ENCODE measurements at places on chromosomes 2 and 18.

GRCh38 chr18:7079231-7079630 lies 38.4 kb downstream of the LAMA1 start:
- DNase-seq: no peak

GRCh38 chr2:191749181-191749540 lies 71.2 kb downstream of the NABP1 start:
- no peak for DNase-seq

DNA sequence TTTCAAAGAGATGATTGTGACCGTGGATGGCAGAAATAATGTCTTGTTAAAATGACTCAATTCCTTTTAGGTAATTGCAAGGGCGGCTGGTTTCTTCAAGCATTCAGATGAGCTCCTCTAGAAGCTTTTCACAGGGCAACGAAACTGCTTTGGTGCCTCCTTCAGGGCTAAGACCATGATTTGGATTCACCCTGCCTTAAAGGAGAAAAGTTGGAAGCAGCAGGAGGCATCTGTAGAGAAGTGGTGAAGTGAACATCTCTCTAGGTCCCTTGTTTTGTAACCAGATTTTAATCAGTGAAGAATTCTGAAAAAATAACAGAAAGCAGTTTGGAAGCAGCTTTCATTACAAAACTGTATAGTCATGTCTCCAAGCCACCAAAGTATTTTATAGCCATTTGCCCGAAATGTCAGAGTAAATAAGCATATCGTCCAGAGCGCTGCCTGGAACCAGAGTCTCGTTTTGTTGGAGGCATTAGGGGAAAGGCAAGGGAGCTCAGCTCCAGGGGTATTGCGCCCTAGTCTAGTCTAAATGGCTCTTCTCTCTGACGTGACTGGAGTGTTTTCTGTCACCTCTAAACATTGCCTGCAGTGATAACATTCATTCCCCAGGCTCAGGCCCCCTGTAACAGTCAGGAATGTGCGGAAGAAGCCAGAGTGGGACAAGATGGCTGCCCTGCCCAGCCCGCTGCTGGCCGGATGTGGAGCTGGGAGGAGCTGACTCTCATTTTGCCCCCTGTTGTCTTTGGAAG lies 57.8 kb upstream of the ITGB6 start:
- DNase-seq: no peak

DNA sequence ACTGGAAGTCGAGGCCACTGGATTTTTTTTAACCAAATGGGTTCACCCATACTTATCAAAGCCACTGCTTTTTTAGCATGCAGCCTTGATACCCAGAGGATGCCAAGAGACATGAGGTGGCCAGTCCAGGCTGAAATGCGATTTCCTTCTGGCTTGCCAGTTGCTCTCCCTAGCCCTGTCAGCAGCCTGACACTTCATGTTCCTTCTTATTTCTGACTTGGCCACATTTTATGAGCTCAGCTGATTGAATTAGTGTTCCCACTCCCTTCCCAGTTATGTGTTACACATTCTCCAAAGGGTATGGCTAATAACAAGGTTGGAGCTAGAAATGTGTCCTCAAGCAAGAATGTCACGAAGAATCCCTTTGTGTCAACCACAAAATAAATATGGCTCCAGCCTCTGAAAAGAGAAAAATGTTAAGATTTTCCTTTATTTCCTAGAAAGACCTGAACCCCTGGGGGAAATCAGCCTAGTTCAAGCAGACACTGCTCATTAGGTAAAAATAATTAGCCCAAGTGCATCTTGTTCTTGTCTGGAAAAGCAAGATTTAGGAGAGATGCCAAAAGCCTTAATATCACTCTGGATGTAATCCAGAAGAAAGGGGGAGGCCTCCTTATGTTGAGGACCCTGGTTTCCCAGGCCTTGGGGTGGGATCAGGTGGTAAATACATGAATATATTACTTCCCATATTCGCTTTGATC lies 121.7 kb upstream of the TACR1 start:
- DNase-seq: no peak

DNA sequence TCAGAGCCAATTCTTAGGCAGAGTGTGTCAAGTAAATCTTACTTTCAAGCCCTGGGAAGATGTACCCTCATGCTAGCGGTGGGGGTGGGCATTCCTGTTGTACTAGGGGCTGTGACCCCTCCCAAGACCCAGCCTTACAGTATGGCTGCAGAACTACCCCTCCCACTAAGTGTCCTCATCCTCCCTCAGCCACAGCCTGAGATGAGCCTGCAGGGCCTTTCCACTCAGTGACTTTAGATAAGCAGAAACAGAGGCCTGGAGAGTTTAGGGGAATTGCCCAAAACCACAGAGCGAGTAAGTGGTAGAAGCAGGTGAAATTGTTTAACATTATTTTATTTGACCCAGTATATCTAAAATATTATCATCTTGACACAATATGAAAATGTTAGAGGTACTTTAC lies 36.6 kb downstream of the TTC32 start:
- no peak for DNase-seq

GRCh38 chr2:96147593-96148201 lies 2.5 kb upstream of the DUSP2 start:
- no peak for DNase-seq

- peak; percentile 35 for DNase-seq
Measured at GRCh38 chr18:78021196-78021595, 771.5 kb downstream of the GALR1 start.

GRCh38 chr2:201008296-201008829 lies 44.9 kb upstream of the ORC2 start:
- no peak for DNase-seq

DNA sequence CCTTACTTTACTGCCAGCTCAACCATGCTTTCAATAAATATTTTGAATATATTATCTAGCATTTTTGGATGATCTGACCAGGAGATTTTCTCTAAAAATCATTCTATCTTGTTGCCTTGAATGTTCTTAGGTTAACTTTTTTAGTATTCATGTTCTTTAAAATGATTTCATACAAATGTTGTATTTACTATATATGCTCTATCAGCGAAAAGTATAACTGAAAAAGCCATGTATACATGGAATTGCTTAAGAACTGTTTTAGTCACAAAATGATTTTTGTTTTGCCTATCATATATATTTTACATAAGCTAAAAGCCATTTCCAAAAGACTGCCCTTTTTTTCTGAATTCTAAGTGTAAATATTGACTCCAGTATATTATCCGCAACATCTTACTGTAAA lies 213.9 kb downstream of the WDPCP start:
- DNase-seq: no peak

GRCh38 chr18:10169814-10170213 lies 256.0 kb downstream of the VAPA start:
- DNase-seq: peak; percentile 60

DNA sequence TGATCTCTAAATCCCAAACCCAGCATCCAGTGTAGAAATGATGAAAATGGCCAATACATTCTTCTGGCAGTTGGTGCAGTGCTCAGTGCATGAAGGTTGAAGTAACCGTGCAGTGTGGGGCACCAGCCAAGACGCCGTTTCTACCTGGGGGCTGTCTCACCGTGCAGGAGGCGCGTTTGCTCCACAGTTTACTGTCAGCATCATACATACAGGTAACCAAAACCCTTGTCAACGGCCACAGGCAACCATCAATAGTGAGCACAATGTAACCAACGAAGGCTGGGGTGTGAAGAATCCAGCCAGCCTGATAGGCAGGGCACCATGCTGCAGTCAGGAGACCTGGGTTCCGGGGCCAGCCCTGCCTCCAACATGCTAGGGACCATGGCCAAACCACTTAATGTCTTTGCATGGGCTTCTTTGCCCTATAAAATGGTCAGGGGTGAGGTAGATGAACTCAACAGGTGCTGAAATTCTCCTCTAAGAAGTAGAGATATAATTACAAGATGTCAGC lies 127.5 kb upstream of the ID2 start:
- DNase-seq: no peak

DNA sequence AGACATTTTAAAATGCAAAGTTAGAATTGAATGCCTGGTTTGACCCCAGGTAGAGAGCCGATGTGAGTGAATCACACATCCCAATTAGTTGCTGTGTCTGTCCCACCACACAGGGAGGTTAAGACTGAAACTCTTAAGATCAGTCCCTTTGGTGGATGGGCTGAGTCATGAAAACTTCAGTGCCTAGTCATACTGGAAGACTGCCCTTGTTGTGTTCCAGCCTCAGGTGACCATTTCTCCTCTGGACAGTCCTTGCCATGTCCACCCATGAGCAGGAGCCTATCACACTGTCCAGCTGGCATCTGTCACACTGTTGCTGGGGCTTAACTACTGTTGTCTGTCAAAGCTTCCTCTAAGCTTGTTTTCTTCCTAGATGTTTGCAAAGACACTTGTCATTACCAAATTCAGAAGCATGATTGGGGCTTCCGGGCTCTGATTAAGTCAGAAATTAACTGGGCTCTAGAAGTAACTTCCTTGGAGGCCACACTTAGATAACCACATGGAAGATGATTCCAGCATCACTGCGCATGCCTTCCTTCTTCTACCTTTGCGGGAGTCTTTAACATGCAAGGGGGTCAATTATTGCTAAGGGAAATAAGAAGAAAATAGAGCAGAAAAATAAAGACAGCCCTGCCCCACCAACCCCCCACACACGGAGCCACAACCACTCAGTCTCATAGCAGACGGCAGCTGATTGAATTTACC lies 21.3 kb downstream of the CYRIA start:
- no peak for DNase-seq

- peak; percentile 82 for DNase-seq
Measured at GRCh38 chr2:6054161-6054671, 362.0 kb downstream of the SOX11 start.

- DNase-seq: no peak
Measured at GRCh38 chr2:873027-873426, 77.6 kb upstream of the SNTG2 start.

DNA sequence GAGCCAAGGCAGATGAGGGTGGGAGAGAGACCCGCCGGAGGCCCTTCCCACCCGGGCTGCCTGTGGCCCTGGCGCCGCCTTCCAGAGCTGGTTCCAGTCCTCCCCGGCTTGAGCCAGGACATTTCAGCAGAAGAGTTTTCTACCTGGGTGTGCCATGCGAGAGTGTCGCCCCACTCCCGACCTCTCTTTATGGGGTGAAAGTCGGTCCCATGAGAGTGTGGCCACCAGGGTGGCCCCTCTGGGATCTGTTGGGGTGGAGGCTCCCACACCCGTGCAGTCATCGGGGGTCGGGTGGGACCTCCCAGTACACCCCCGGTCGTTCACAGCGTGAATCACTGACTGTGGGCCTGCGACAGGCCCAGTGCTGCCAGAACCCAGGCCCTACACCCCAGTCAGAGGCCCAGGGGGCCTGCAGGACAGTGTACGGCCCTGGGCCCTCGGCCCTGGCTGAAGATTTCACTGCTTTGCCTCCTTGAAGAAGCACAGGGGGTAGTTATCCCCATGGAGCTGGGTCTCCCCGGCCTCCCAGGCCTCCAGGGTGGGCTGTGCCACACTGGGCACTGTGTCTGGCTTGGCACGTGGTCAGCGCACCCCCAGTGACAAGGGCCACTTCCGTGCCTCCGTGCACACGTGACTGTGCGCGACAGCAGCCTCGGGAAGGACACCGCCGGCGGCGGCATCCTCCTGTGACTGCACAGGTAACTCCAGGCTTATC lies 5.9 kb downstream of the NFATC1 start:
- DNase-seq: no peak

DNA sequence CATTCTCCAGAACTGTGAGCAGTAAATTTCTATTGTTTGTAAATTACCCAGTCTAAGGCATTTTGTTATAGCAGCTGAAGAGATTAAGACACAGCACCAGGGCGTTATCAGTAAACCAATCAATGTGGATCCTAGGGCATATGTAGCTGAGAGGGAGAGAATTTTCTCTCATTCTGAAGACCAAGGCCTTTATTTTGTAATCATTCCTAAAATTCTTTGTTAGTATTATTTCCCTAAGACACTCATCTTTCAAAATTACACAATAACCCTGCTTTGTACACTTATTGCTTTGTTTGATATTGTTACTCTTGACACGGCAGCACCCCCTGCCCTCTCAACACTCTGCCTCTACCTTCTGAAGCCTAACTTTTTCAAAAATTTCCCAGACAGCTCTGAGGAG lies 419.1 kb downstream of the SLC4A3 start:
- DNase-seq: no peak

DNA sequence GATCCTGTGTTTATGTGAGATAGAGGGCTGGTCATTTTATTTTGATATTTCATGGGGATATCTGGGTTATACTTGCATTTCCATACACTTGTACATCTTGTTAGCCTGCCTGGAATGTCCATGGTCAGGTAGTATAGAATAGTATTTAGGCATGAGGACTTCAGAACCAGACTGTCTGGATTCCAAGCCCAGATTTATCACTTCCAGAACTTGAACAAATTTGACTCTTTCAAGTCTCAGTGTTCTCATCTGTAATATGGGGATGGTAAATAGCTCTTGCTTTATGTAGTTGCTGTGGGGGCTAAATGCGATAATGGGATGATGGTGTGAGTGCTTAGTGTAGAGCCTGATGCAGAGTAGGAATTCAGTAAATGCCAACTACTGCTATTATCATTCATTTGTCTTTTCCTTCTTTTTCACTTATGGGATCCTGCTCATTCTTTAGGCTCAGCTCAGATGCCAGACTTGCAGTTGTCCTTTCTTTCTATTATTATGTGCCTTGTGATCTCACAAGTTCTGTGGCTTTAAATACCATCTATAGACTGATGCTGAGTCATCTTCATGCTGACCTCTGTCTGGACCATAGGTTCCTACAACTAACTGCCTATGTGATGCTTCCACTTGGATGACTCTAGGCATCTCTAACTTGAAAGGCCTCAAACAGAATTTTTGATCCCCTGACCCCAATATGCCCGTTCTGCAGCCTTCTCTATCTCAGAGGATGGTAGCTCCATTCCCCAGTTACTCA lies 67.4 kb downstream of the POLE4 start:
- no peak for DNase-seq

GRCh38 chr2:151551556-151551955 lies 141.9 kb downstream of the RIF1 start:
- DNase-seq: no peak

DNA sequence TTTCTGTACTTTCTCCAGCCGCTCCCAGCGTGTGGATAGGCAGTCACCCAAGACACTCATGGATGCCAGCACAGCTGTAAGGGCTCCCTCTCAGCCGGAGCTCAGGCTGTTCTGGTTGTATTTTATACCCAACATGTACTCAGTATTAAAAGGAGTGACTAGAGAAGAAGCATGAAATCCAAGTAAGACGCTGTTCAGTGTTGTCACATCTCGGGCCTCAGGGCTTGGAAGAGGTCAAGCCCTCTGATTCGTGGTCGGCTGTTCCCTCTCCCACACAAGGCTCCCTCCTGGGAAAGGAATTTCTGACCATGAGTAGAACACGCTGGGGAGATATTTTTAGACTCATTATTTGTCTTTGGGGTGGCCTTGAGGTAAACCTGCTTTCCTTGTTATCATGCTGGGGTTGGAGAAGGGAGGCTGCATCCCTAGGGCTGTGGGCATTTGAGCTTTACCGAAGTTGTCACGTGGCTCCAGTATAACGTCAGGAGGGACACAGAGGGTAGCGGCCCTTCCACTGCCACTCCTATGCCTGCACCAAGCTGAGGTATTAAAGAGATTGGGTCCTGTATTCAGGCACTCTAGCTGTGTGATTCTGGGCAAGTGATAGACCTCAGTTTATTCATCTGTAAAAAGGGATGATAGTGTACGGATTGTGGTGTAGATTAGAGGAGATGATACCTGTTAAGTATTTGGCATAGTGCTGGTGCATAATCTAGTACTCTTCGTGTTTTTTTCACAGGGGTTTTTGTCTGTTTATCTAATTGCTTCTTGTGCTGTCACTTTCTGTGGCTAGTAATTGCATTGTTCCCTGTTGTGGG lies 34.1 kb downstream of the HK2 start:
- no peak for DNase-seq

GRCh38 chr18:45439851-45440645 lies 175.2 kb upstream of the SLC14A2 start:
- DNase-seq: no peak

- no peak for DNase-seq
Measured at GRCh38 chr2:226140594-226140993, 659.0 kb downstream of the IRS1 start.

All from NCI-H1417 (cell line).